Activated CD4-positive, alpha-beta T cell treated with anti-CD3 and anti-CD28 coated beads for 36 hours (primary cell): ENCODE measurements at places on chromosomes 6 and 20. TPM values are rescaled to one million over a fixed set of nuclear protein-coding genes. Genes with fewer than 3 reads are reported as not detected.

DNA sequence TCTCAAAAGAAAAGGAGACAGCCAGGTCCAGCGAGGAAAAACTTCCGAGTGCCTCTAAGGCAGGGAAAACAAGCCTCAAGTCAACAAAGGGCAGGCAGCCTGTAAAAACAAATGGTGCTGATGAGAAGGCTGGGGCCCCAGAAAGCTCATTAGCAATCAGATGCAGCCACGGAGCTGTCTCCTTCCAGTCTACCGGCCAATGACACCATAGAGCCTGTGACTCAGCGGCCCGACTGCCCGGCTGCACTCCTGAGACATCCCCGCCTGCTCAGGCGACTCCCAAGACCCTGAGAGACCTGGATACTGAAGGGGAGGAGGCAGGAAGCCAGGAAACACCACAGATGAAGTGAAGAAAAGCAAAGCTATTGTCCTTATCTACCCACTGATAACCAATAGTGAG lies 120.1 kb upstream of the HDDC2 start:
- no peaks in the 10 kb centered on the region for H3K36me3 ChIP-seq
- no peak overlapping the region for H3K27ac ChIP-seq
- H3K27me3 ChIP-seq: no peaks in the 10 kb centered on the region
- H3K4me1 ChIP-seq: no peaks in the 10 kb centered on the region
- H3K4me3 ChIP-seq: no peak overlapping the region
- no peak for DNase-seq

- no peak overlapping the region for H3K4me3 ChIP-seq
- no peaks in the 10 kb centered on the region for H3K36me3 ChIP-seq
- no peaks in the 10 kb centered on the region for H3K27me3 ChIP-seq
- no peak overlapping the region for H3K27ac ChIP-seq
- no peaks in the 10 kb centered on the region for H3K4me1 ChIP-seq
- no peak for DNase-seq
Observed at GRCh38 chr6:34901930-34902329, 12.9 kb downstream of the ANKS1A start.

DNA sequence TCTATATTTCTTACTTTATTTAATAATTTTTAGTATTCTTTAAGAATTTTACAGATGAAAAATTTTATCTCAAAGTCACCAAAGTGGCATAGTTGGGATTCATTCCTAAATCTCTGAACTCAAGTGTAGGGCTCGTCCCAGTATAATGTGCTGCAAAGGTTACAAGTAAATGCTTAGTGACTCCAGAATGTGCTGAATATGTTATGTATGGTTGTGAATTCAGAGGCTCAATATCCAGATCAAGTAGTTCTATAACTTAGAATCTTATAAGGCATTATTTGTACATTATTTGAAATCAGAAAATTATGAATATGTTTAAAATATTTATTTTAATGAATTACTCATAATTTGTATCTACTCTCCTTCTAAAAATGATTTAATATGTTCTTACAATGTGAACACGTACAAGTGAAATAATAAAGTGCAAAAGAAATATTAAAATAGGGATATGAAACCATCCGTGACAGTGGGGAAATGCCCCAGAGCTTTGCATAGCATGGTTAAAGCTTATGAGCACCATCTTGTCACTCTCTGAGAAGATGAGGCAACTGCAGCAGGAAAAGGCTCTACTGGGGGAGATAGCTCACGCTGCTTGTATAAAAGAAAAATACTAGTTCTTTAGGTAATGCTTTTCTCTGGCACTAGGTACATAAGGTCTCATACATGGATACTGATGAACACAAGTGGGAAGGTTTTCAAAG lies 259.0 kb downstream of the FOXC1 start:
- H3K4me1 ChIP-seq: no peaks in the 10 kb centered on the region
- H3K36me3 ChIP-seq: no peaks in the 10 kb centered on the region
- no peak overlapping the region for H3K4me3 ChIP-seq
- DNase-seq: no peak

DNA sequence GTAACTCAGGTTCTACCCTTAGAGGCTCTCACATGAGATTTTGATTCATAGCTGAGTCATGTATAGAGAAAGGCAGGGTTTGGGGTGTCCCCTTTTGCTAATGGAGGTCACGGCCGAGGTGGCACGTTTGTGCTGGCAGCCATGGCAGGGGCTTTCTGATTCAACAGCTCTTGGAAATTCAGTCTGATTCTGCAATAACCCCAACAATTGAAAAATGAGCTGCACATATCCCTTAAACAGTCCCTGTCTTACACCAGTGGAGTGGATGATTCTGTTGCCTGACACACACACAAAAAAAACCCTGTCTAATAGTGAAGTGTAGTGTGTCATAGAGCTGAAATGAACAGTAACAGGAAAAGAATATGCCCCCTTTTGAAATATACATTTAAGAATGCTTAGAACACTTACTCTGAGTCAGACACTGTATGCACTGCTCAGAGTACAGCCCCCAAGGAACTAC lies 40.4 kb upstream of the ARG1 start:
- H3K27ac ChIP-seq: peak overlapping the region; percentile 81
- H3K4me1 ChIP-seq: peaks cover 51% of the 10 kb centered on the region
- no peaks in the 10 kb centered on the region for H3K36me3 ChIP-seq

- no peak overlapping the region for H3K4me3 ChIP-seq
- no peak for DNase-seq
- peaks cover 10% of the 10 kb centered on the region for H3K4me1 ChIP-seq
- H3K27ac ChIP-seq: no peak overlapping the region
- H3K36me3 ChIP-seq: no peaks in the 10 kb centered on the region
Observed at GRCh38 chr6:150691463-150691862, 91.8 kb downstream of the PLEKHG1 start.

Gene CST4
- not detected for total RNA-seq

Gene OR2J3
- not detected for total RNA-seq
